Activated gamma-delta T cell (primary cell): ENCODE measurements at places on chromosomes 16 and 17.

- no peak for DNase-seq
These were observed 23.8 kb downstream of the FAM83G start for GRCh38 chr17:18980682-18981334.

- DNase-seq, result no peak
These were observed 88.4 kb downstream of the USP32 start for GRCh38 chr17:60303406-60304099.

DNA sequence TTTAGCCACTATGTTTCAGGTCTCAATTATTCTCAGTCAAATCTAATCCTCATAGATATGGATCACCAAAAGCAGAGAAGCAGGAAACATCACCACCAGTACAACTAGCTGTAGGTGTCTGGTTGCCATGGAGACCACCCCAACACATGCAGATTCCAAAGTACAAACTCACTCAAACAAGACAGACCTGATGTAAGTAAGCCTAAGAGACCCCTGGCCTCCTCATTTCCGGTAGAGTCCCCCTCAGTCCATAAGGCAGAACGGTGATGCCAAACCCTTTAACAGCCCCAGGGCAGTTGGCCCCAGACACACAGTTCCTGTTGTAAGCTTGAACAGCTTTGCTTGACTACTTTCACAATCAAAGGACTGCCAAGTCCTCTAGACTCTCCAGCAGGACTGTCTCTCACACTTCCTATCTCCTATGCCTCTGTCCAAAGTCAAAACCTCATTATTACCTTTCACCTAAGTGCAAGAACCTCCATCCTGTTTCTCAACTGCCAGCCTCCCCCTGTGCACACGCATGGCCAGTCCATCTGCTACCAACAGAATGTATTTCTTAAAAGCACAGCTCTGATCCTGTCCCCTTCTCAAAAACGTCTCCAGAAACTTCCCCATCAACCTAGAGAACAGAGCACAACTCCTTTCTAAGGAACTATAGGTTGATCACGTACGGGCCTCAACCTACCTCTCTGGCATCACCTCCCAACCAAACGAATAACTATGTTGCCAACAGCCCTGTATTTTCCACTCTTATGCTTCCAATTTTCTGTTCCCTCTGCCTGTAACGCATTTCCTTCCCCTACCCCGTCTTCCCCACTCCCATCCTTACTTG lies 23.9 kb downstream of the SLC39A11 start:
- DNase-seq, result no peak

GRCh38 chr16:85750827-85751697 lies at the start of gene C16orf74:
Gene C16orf74 (minus strand): TSS chr16:85751096. CDS start chr16:85735217, 15,879 bp downstream.
- no peak for DNase-seq

- DNase-seq, result no peak
These were observed 34.4 kb downstream of the WWP2 start for GRCh38 chr16:69796285-69797118.

GRCh38 chr17:80761110-80761871 lies 216.7 kb downstream of the RPTOR start:
- DNase-seq, result peak; percentile 32

GRCh38 chr16:78375055-78375679 lies 275.7 kb downstream of the WWOX start:
- no peak for DNase-seq

GRCh38 chr17:39009581-39010001 lies 42.4 kb upstream of the FBXO47 start:
- no peak for DNase-seq

GRCh38 chr16:65394281-65394680 lies 272.4 kb upstream of the CDH11 start:
- no peak for DNase-seq

DNA sequence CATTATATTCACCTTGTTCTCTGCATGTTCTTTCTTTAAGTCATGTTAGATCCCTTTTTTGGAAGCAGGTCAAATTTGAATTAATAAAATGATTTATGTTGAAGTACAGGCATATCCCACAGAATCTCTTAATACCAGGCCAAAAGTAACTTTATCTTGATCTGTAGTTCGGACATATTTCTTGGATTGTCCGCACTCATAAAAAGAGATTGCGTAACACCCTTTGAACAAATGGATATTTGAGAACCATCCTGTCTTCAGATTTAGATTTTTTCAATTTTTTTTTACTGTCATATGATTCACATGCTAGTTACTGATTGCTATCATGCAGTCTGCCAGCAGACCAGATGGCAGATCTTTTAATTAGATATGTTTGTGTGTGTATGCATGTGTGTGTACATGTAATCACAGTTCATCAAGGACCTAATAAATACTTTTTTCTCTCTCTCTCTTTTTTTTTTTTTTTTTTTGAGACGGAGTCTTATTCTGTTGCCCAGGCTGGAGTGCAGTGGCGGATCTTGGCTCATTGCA lies 352.6 kb downstream of the WWOX start:
- DNase-seq, result no peak

GRCh38 chr17:62064791-62065563 lies at the start of gene MED13:
Gene MED13 (minus strand): TSS chr17:62065278. CDS start chr17:62065205, 73 bp downstream.
- peak; percentile 58 for DNase-seq

DNA sequence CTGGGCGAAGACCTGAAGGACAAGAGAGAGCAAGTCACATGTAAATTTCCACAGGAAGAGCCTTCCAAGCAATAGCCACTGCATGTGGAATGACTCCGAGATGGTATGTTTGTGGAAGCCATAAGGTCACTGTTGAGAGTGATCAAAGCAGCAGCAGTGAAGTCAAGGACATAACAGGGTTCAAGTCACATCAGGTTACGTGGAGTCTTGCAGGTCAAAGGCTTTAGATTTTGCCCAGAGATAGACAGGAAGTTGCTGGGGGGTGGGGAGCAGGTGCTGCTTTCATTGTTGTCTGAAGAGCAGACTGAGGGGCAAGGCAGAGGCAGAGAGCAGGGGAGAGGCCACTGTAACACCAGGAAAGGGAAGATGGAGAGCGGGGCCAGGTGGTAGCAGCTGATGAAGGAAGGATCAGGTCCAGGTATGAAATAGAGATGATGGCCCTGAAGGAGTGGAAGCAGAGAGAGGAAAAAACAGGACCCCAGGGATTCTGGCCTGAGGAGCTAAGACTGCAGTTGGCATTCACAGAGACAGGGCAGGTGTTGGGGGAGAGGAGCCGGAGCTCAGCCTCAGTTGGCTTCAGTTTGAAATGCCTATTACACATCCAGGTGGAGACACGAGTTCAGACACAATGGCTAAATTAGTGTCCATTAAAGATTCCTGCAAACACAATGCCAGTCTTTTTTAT lies 129.3 kb upstream of the AXIN2 start:
- DNase-seq, result no peak
